Naive thymus-derived CD4-positive, alpha-beta T cell (primary cell): ENCODE measurements at places on chromosomes 3 and 15. TPM values are rescaled to one million over a fixed set of nuclear protein-coding genes. Genes with fewer than 3 reads are reported as not detected.
A peak's percentile ranks its signal among the peaks of the same experiment; 100 is the strongest.

The ZMYND10 gene
- 2.8 TPM for total RNA-seq

GRCh38 chr3:182937293-182938051 lies 42.9 kb downstream of the DCUN1D1 start:
- DNase-seq, result no peak

- no peak for DNase-seq
These were observed 138.9 kb downstream of the EPHA3 start for GRCh38 chr3:89246326-89246725.

DNA sequence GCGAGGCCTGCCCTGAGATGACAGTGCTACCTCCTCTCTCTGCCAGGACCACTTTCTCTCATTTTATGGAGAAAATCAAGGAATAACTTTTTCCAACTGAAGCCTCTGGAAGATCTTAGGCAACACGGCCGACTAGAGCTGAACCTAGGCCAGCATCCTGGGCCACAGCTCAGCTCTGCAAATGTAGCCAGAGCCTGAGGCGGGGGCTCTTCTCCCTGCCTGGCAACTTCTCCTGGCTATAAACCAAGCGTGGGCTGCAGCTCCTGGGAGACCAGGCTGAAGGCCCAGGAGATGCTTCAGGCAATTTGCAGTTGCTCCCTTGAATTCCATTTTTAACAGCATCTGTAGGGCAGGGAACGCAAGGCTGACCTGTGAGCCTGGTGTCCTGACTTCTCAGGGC lies 74.9 kb downstream of the CEMIP start:
- DNase-seq, result no peak

The LIPC gene
- 0.77 TPM for total RNA-seq

GRCh38 chr3:125433611-125434041 lies 58.5 kb upstream of the ZNF148 start:
- no peak for DNase-seq

The PFN2 gene
- total RNA-seq, result 14.2 TPM

DNA sequence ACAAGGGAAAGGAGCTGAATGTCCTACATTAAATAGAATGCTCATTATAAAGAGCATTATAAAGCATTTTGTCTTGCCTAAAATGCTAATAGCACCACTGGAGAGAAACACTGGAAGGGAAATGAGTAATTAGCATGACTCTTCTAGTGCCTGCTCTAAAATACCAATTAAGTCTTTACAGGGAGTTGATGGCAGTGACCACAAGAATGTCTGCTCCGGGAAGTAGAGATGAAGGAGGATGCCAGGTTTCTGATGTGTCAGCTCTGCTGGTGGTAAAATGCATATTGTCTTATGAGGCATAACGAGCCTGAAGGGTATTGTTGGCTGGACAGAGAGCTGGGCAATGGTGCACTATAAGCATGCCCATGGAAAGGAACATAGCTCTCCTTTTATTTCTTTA lies 49.5 kb downstream of the MYLK start:
- no peak for DNase-seq

DNA sequence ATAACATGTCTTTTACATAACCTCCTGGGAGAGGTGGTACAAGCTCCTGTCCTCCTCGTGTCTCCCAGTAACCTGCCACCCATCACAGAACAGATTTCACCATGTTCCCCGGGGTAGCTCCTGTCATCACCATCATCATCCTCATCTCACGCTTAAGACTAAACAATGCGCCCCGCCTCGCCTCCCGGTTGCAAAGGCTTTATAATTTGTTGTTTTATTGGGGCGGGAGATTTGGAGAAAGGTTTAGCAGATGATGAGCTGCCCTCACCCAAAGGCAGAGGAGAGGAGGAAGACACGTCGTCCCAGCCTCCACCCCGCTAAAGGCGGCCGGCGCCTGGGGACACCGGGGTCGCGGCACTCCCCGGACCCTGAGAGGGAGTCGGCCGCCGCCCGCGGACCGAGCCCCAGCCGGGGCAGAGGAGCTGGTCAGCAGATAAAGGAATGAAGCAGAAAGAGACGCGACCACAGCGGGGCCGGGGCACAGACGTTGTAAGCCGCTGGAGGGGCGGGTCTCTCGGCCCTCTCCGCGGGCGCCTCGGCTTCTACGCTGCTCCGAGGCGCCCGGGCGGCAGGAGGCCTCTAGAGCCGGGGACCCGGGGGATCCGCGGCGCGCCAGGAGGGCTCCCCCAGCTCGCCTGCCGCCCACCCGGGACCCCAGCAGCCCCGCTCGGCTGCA lies 589 bp downstream of the HERC1 start:
- DNase-seq, result peak; percentile 26

- no peak for DNase-seq
These were observed 364.9 kb upstream of the DPPA4 start for GRCh38 chr3:109702252-109702651.

The SLC25A36 gene
- total RNA-seq, result 43.4 and 47.6 TPM in 2 replicates

DNA sequence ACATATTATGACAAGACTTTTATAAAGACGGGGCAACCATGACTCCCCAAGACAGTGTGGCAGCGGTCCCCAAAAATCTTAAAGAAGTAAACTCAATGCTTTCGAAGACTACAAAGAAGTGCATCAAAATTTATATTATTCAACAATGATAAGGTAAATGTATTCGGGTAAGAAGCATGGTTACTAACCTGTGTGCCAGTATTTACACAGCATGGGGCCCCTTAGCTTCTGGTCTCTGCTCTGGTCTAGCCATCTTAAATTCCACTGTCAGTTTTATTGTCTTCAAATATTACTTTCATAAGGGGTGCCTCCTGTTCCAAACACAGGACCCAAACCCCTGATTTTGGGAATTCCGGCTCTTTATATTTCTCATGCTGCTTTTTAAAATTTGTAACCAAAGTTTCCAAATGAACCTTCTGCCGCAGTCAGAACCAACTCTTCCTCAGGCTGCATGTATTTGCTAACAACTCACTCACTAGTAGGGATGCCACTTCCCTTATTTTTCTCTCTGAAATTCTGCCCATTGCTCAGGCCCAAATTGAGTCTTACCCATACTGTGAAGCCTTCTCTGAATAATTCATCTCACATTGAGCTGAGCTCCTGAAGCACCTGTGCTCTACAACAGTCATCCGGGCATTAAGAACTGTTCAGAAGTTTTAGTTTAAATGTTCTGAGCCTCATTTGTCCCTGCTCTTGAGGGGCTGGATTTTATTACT lies 1.2 kb downstream of the TTC23 start:
- DNase-seq, result no peak

DNA sequence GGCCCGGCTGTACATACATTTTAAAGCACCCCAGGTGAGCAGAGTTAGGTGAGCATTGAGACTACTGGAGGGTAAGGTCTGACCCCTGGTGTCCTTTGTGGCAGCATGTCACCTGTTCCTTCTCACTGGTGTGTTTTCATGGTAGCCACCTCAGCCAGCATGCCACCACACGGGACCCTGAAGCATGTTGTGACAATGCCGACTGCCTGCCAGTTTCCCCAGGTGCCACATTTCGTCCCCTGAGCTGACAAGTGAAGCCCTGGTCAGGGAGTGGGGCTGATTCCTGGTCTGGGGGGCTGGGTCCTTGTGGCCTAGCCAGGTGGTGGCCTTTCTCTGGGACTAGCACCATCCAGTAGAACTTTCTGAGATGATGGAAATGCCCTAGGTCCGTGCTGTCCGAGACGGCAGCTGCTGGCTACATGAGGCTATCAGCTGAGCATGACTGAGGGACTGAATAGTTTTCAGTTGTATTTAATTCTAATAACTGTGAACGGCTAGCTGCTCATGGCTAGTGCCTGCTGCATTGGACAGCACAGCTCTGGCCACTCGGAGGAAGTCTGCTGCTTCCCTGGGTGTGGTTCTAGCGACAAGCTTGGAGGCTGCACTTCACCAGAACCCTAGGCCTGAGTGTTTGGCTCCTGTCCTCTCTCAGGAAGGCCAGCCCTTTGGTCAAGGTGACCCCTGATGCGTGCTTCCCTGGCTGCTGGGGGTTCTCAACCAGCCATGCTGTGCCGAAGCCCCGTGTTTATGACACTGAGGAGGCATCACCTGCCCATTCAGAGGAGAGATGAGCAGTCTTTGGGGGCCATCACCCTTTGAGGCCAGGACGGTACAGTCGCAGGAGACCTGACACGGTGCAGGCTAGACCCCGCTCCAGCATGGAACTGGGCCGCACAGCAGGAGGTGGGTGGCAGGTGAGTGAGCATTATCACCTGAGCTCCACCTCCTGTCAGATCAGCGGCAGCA lies 3.9 kb downstream of the C3orf22 start:
- no peak for DNase-seq

DNA sequence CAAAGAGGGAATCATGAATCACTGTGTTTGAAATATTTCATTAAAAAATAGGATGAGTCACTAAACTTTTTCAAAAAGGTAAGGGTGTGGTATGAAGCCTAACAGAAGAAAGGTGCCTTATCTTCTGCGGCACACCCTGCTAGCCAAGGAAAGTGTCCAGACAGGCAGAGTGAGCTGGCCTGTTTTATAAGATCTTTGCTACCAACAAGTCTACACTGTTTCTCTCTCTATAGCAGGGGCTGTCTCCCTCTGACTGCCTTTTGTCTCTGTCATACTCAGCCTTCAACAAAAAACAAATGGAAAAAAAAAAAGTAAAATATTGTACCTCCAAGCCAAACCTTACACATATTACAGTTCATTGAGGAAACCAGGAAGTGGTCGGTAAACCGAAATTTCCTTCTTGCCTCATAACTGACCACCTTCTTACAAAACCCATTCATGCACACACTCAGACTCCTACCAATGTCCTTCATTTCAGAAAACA lies 9.1 kb downstream of the ZDHHC3 start:
- DNase-seq, result no peak

DNA sequence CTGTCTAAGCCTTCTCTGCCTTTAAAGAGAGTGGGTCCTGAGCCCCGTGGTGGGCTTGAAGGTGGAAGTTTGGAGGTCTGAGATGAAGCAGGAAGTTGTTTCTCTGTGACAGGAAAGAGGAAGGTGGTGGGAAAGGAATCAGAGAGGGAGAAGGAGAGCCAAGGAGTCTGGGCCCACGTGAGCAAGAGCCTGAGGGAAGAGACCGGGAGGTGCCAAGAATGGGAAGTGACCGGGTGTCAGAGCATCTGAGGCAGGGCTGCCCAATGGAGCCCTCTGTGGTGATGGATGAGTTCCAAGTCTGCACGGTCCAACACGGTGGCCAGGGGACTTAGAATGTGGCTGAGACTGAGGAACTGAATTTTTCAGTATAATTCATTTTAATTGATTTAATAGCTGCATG lies 24.6 kb downstream of the ALDH1L1 start:
- no peak for DNase-seq

The TUSC7 gene
- not detected for total RNA-seq

- DNase-seq, result no peak
These were observed 500.4 kb downstream of the ZBBX start for GRCh38 chr3:166879661-166880060.

DNA sequence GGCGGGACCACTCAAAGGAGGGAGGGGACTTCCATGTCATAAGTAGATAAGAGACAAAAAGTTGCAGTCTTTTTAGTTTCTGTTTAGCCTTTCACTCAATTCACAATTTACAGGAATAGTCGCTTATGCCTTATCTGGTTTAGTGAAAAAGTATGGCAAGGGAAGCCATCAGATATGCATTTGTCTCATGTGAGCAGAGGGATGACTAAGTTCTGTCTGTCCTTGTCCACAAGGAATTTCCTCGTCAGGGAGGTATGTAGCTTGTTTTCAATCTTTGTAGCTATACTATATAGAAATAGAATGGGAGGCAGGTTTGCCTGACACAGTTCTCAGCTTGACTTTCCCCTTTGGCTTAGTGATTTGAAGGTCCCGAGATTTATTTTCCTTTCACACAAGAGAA lies 882.8 kb downstream of the NAALADL2 start:
- no peak for DNase-seq

DNA sequence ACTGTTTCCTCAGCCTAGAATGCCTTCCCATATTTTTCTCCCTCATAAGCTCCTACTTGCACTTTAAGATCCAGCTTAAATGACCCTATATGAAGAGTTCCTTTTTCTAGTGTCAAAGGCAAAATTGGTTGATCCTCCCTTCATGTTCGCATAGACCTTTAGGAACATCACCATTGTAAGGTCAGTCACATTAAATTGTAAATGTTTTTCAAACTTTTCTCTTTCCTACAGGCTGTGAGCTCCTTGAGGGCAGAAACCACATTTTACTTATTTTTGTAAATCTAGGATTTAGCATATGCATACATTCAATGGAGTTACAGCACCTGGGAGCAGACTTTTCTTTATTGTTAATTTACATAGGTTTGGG lies 813 bp downstream of the SMCO1 start:
- DNase-seq, result no peak

The GATM gene
- total RNA-seq, result 1.6 TPM

DNA sequence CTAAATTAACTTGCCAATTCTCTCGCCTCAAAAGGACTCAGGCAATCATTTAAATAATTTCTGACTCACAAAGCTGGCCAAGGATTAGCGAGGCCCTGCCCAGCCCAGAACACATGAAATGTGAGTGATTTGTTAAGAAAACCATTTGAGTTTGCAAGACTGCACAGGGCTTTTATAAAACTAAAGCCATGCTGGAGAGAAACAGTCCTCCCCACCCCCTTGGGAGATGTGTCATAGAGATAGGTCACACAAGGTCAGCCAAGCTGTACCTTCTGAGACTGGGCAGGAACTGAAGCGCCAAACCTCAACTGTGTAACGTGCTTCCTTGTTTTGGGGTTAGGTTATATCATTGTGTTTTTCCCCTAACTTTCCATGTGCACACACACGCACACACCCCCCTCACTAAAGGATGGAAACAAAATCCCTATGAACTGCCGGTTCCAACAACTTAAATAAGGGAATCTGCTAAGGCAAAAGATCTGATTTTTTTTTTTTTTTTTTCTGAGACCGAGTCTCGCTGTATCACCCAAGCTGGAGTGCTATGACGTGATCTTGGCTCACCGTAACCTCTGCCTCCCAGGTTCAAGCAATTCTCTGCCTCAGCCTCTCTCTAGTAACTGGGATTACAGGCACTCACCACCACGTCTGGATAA lies 8.1 kb downstream of the SPATA12 start:
- DNase-seq, result no peak

The ANKUB1 gene
- total RNA-seq, result not detected

GRCh38 chr3:120438665-120439370 lies 12.0 kb downstream of the FSTL1 start:
- no peak for DNase-seq

DNA sequence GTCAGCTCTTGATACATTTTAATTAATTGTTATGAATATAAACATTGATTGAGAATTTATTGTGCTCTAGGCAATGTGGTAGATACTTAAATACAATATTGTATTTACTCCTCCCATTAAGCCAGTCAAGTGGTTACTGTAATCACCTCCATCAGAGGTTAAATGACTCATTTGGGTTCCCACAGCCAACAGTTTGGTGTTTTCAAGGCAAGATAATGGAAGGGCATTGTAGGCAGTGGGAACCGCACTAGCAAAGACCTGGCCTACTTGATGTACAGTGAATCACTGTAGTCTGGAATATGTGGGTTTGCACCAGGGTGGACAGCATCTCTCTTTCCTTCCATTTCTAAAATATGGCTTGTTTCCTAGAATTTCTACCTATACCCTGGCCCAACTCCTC lies 127.4 kb downstream of the EDEM1 start:
- no peak for DNase-seq
